ENCODE measurements at places on chromosomes 1 and 21. TPM values are rescaled to one million over a fixed set of nuclear protein-coding genes. Genes with fewer than 3 reads are reported as not detected.

DNA sequence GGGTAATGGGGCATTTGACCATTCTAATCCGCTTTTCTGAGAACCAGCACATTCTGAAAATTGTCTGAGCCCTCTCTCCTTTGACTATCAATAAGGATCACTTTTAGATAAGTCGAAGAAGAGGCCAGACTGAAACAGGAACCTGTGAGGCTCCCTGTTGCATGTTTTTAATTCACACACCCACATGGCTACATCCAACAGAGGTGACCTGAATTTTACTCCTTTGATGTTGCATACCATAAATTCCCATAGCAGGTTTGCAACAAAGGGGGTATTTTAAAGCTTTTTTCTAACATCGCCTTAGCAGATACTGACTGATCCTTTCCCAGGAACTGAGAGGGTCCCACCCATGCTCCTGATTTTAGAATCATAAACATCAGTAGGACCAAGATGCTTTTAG lies 450.8 kb downstream of the USP25 start:
- H3K4me1 ChIP-seq = no peaks in the 10 kb centered on the region
- no peak overlapping the region for H3K27ac ChIP-seq
- DNase-seq = no peak
- no peak overlapping the region for H3K4me3 ChIP-seq
- H3K36me3 ChIP-seq = no peaks in the 10 kb centered on the region

TNFRSF4 gene
- polyA plus RNA-seq = not detected

GRCh38 chr1:34163792-34164731 lies 968 bp downstream of the CSMD2 start:
- H3K36me3 ChIP-seq = no peaks in the 10 kb centered on the region
- H3K27me3 ChIP-seq = peaks cover 18% of the 10 kb centered on the region
- no peak for DNase-seq

BGLAP gene
- polyA plus RNA-seq = 0.23 TPM

- peak overlapping the region; percentile 80 for H3K27ac ChIP-seq
- no peaks in the 10 kb centered on the region for H3K27me3 ChIP-seq
- H3K4me1 ChIP-seq = peaks cover 19% of the 10 kb centered on the region
- no peak for DNase-seq
Observed at GRCh38 chr1:205812271-205812877, 624 bp downstream of the SLC41A1 start.

MFSD2A gene
- polyA plus RNA-seq = 62.5 TPM

CR1L gene
- not detected for polyA plus RNA-seq

UMODL1 gene
- not detected for polyA plus RNA-seq

GRCh38 chr21:37073417-37074196 lies 553 bp downstream of the TTC3 start:
- peaks cover 17% of the 10 kb centered on the region for H3K4me1 ChIP-seq
- H3K36me3 ChIP-seq = no peaks in the 10 kb centered on the region
- H3K27me3 ChIP-seq = no peaks in the 10 kb centered on the region
- H3K27ac ChIP-seq = peak overlapping the region; percentile 89

SLC30A7 gene
- 15.1 TPM for polyA plus RNA-seq

GRCh38 chr21:39612233-39613040 lies at the start of gene B3GALT5:
TSS of gene B3GALT5 (plus strand) at chr21:39612940. CDS start at chr21:39660560, 47,620 bp downstream.
- H3K36me3 ChIP-seq = no peaks in the 10 kb centered on the region
- no peak within 1 kb of the TSS for H3K4me3 ChIP-seq
- H3K27me3 ChIP-seq = peaks cover 23% of the 10 kb centered on the region
- no peaks in the 10 kb centered on the region for H3K4me1 ChIP-seq

BNIPL gene
- 25.8 TPM for polyA plus RNA-seq

- no peaks in the 10 kb centered on the region for H3K36me3 ChIP-seq
- H3K27ac ChIP-seq = no peak overlapping the region
- no peak for DNase-seq
Observed at GRCh38 chr1:53463961-53464899, 5.0 kb downstream of the DMRTB1 start.

- no peak for DNase-seq
- no peak overlapping the region for H3K4me3 ChIP-seq
- peaks cover 8% of the 10 kb centered on the region for H3K4me1 ChIP-seq
- H3K27ac ChIP-seq = no peak overlapping the region
- H3K36me3 ChIP-seq = no peaks in the 10 kb centered on the region
Observed at GRCh38 chr1:192552760-192553191, 22.8 kb upstream of the RGS1 start.

RASSF5 gene
- polyA plus RNA-seq = 2.4 TPM

Data from keratinocyte (primary cell).